RPMI7951 (cell line): ENCODE measurements at places on chromosomes 12 and 14. TPM values are rescaled to one million over a fixed set of nuclear protein-coding genes. Genes with fewer than 3 reads are reported as not detected.

Gene IQSEC3
- not detected in 2 replicates for total RNA-seq

Gene NDRG2
- 0.96 and 2.1 TPM in 2 replicates for total RNA-seq

Gene HDAC7
- 13.9 and 16.0 TPM in 2 replicates for total RNA-seq

Gene FSCB
- total RNA-seq = not detected in 2 replicates

Gene LALBA
- total RNA-seq = not detected in 2 replicates

Gene HOXC5
- total RNA-seq = 0.78 and 2.0 TPM in 2 replicates

Gene FZD10
- total RNA-seq = not detected in 2 replicates

Gene MOAP1
- 6.5 and 9.3 TPM in 2 replicates for total RNA-seq

Gene AKAP6
- total RNA-seq = 1.6 and 3.0 TPM in 2 replicates

Gene SLC10A1
- total RNA-seq = not detected in 2 replicates

Gene GPR65
- under 0.01 and 0.24 TPM in 2 replicates for total RNA-seq

Gene BIN2
- total RNA-seq = not detected in 2 replicates

Gene TSPAN19
- total RNA-seq = not detected in 2 replicates
